NCI-H345 (cell line): ENCODE measurements at places on chromosomes 2 and 18.

DNA sequence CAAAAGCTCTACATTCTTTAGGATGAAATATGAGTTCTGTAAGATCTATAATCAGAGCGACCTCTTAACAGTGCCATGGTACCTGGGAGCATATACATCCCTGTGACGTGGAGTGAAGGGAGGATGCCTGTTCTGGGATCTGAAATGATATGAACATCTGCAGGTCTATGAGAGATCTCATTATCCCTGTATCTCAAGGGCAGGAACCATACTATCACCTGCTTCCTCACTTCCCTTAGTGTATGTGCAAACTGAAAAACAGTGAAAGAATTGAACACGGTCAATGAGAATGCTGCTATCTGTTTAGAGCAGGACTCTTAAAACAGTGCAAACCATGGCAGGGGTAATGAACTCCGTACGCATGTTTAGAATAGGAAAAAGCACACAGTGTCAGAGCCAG is 364.0 kb downstream of the LPIN1 start:
- no peak for DNase-seq

GRCh38 chr2:168286535-168286934 is 39.1 kb upstream of the STK39 start:
- DNase-seq: no peak

GRCh38 chr2:189327879-189328847 is 113.1 kb upstream of the WDR75 start:
- no peak for DNase-seq

GRCh38 chr2:208872591-208872990 is 466.0 kb downstream of the PTH2R start:
- DNase-seq: no peak

DNA sequence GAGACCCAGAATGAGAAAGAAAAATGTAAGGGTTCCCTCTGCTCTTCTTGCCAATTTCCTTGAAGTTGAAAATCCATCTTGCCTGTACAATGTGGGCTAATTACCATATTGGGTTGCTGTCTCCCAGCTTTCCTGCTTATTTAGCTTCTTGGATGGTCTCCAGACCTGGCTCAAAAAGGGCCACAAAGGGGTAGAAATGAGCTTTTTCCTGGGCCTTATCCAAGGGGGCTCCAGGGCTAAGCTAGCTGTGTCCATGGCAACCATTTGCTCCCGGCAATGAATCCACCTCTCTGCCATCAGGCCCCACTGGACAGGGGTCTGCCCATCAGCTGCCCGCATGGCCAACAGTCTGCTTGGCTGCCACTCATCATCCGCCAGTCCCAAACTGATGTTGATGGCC is 85.0 kb downstream of the BOD1L2 start:
- no peak for DNase-seq

GRCh38 chr2:237711458-237712150 is 84.2 kb downstream of the LRRFIP1 start:
- no peak for DNase-seq

DNA sequence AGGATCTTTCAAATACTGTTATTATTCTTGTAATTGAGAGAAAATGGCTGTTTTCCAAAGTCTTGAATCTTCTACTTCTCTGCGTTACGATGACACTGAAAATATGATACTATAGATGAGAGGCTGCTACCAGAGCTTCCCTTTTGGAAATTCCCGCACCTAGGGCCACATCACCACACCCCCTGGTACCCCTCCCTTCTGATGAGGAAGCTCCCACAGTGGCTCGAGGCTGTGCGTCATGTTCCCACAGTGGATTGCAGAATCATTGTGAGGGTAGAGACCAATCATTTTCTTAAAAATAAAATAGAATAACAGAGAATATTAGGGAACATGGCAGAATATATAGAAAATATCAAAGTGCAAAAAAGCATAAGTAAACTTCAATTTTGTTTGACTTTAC is 268.9 kb upstream of the SMIM21 start:
- no peak for DNase-seq

DNA sequence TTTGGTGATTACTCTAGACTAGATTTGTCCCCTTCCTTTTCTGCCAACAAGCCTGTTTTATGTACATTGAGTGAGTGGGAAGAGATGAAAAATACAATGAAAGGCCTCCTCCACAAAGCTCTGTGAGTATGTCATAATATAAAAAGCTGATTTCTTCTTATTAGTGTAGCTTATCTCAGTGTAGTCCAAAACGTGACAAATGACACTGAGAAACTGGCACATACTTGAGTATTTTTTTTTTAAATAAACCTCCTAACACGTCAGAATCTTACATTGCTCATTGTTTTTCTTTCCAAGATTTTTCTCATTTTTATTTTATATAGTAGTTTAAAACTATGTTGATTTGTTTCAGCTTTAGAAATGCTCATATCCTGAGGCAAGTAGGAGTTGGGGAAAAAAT is 17.9 kb upstream of the FIGN start:
- no peak for DNase-seq

DNA sequence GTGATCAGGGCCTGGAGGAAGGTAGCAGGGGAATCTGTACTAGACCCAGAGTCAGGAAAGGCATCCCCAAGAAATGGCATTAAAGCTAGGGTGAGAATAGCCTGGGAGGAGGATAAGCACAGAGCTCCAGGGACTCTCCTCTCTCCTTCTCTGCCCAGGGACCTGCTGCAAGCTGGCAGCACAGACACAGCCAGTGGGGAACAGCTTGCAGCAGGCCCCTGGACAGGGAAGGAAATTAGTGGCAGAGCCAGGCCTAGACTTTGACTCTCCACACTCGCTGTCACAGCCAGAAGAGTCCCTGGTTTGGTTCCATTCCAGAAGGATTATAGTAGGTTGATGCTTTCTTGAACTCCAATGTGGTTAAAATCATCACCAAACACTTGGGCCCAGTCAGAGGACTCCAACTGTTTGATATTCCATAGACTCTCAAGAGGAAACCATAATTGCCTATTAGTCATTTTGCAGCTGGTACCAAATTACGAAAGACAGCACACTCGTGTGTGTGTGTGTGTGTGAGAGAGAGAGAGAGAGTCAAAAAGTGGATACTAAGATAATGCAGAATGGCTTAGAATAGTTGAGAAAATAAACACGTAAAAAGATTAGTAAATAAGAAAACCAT is 95.5 kb upstream of the ATP8B1 start:
- DNase-seq: peak; percentile 15

GRCh38 chr18:52325997-52326396 is 14.0 kb upstream of the DCC start:
- DNase-seq: peak; percentile 11

- DNase-seq: no peak
Observed at GRCh38 chr2:233811732-233812131, 33.6 kb downstream of the MROH2A start.

- DNase-seq: no peak
Observed at GRCh38 chr2:120227111-120227991, 4.2 kb upstream of the TMEM185B start.

- DNase-seq: no peak
Observed at GRCh38 chr2:100004959-100005387, 137.4 kb downstream of the AFF3 start.

DNA sequence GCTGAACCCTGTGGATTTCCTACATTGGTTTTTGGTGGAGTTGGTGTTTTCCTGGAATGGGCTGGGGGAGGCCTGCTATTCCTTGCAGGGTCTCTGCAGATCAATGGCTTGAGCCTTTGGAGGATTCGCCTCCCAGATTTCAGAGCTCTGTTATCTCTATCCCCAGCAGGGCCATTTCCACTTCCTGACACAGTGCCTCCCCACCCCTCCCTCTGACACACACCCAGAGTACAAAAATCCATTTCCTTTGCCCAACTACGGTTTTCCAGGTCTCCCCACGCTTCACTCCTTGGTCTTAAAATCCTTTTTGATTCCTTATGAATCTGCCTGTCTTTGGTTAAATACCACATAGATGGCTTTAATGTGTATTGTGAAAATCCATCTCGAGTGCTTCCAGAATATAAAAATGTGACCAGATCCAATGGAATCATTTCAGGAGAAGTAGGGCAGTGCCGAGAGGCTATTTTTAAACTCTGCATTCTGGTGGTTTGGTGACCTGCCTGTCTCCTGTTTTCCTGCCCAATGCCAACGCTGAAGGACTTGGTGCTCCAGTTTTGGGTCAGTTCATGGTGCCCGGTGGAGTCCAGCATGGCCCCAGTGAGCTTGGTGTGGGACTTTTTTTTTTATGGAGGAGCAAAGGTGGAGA is 60.9 kb downstream of the ARL4C start:
- DNase-seq: no peak

DNA sequence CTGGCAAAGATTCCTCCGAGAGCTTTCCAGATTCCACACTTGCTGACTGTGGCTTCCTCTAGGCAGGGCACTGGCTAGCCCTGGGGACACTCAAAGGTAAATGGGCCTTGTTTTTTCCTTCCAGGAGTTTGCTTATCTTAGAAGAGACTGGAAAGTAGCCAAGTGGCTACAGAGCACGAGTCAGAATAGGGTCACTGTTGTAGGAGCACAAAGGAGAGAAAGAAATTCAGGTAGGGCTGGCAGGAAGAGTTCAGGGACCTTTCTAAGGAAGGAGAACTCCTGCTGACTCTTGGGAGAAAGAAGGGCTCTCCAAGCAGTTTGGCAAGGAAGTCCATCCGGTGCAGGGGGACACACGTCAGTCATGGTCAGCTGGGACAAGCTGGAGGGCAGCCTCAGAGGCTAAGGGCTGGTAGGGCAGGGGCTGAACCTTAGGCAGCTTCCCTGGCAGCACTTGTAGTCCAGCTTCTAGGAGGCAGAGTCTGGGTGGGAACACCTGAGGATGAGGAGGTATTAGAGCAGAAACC is 39.5 kb downstream of the NIFK start:
- no peak for DNase-seq

DNA sequence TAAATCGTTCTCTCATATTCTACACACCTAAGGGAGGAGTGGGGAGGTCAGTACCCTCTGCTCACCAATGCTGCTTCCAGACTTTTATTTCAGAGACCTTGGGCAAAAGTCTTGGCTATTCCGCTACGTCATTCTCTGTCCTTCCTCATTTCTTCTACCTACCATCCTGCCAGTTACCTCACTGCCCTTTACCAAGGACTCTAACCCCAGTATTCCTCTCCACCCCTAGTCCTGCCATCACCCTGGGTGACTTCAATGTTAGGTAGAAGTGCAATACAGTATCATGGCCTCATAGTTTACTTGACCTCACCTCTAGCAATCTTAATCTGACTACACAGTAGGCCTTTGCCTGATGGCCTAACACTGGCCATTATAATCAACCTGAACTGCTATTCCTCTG is 27.8 kb downstream of the RTN4 start:
- DNase-seq: no peak

DNA sequence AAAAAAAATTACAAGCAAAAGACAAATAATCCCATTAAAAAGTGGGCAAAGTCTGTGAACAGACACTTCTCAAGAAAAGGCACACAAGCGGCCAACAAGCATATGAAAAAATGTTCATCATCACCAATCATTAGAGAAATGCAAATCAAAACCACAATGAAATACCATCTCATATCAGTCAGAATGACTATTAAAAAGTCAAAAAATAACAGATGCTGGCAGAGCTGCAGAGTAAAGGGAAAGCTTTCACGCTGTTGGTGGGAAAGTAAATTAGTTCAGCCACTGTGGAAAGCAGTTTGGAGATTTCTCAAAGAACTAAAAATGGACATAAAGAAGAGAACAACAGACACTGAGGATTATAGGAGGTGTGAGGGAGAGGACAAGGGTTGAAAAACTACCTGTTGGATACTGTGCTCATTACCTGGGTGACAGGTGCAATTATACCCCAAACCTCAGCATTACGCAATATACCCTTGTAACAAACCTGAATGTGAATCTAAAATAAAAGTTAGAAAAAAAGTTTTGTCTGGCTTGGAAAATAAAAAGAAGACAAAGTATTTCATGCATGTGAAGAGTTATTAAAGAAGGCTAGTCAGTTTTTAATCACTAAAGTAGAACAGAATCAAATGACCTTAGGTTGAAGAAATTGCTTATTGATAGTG is 8.7 kb upstream of the ACSL3 start:
- no peak for DNase-seq

DNA sequence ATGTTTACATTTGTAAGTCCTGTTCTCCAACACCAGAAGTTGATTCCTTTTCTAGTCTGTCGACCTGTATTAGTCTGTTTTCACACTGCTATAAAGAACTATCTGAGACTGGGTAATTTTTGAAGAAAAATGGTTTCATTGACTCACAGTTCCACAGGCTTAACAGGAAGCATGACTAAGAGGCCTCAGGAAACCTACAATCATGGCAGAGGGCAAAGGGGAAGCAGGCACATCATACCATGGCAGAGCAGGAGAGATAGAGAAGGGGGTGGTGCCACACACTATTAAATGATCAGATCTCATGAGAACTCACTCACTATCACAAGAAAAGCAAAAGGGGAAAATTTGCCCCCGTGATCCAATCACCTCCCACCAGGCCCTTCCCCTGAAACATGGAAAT is 112.8 kb upstream of the MAP3K20 start:
- DNase-seq: no peak

GRCh38 chr2:150371044-150371818 is 116.2 kb downstream of the RND3 start:
- no peak for DNase-seq

GRCh38 chr2:177169810-177170514 is 42.6 kb upstream of the HNRNPA3 start:
- DNase-seq: peak; percentile 93

DNA sequence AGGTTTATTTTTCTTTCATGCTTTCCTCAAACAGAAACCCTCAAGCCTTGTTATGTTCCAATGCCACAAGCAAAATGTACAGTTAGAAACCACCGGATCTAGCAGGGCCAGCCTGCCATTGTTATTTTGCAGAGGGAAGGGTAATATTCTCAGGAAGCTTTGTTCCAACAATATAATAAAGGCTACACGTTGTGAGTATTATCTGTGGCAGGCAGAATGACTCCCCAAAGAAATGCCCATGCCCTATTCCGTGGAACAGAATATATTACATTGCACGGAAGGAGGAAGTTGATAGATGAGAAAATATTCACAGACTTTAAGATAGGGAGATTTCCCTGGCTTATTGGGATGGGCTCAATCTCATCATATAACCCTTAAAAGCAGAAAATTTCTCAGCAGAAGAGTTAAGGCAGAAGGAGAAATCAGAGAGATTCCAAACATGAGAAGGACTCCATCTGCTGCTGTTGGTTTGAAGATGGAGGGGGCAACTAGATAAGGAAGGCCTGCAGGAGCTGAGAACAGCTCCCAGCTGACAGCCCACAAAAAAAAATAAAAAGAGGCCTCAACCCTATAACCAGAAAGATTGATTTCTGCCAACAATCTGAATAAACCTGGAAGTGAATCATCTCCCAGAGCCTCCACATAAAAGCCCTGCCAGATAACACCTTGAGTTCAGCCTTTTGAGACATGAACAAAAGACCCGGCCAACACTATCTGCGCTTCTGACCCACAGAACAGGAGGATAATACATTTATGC is 466.6 kb downstream of the LPIN1 start:
- peak; percentile 5 for DNase-seq
